Endodermal cell (in vitro differentiated cells): ENCODE measurements at places on chromosomes 6 and 20. TPM values are rescaled to one million over a fixed set of nuclear protein-coding genes. Genes with fewer than 3 reads are reported as not detected.

PLG gene
- 0.29 TPM in 1 of 3 replicates, not detected in the others for total RNA-seq

ANKEF1 gene
- total RNA-seq: 6.1 to 14.6 TPM (median 13.1 TPM) in 3 replicates

CEBPB gene
- total RNA-seq: 14.9 and 16.2 TPM in 2 replicates

GSTA2 gene
- 1.6 and 1.7 TPM in 2 replicates for total RNA-seq

SLC4A11 gene
- 0.87 to 4.5 TPM (median 3.8 TPM) in 3 replicates for total RNA-seq

BCAS1 gene
- total RNA-seq: not detected in 2 replicates

DNA sequence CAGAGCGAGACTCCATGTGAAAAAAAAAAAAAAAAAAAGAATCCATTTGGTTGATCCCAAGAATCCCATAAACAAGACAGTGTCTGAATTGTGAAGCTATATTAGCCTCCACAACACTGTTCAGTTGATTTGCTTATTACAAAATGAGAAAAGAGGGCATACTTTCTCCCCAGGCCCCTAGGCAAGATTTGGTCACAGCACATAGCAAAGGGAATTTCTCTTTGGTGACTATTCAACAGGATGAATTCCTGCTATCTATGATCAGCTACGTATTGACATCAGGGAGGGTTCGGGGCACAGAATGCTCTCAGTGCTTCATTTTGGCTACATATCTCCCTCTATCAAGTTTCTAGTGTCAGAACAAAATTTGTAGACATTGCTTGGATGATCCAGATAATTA, 20.2 kb upstream of the SLC22A3 start:
- no peak overlapping the region for H3K27ac ChIP-seq
- DNase-seq: no peak
- no peaks in the 10 kb centered on the region for H3K4me1 ChIP-seq

- H3K36me3 ChIP-seq: no peaks in the 10 kb centered on the region
- DNase-seq: peak; percentile 46
- H3K27me3 ChIP-seq: no peaks in the 10 kb centered on the region
- H3K27ac ChIP-seq: peak overlapping the region; percentile 0
These were observed 736.4 kb upstream of the MARCKS start for GRCh38 chr6:113120582-113121285.

GRCh38 chr6:28766426-28766825, 157.4 kb downstream of the TRIM27 start:
- peaks cover 36% of the 10 kb centered on the region for H3K4me1 ChIP-seq
- peak overlapping the region; percentile 37 for H3K27ac ChIP-seq
- peaks cover 67% of the 10 kb centered on the region for H3K27me3 ChIP-seq
- peak overlapping the region; percentile 82 for H3K4me3 ChIP-seq
- no peak for DNase-seq

DNA sequence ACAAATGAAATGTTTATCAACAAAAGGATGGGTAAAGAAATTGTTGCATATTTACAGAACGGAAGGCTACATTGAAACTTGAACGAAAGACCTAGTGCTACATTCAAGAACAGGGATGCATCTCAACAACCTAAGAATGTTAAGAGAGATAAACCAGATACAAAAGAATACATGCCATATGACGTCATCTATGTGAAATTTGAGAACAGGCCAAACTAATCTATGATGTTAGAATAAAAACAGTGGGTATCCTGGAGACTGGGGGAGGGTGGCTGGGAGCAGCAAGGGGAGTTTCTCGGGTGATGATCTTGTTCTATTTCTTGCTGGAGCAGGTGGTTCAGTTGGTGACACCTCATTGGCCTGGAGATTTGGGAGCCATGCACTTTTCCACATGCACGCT, 81.5 kb downstream of the SULF2 start:
- no peaks in the 10 kb centered on the region for H3K4me1 ChIP-seq
- no peak for DNase-seq
- H3K27me3 ChIP-seq: no peaks in the 10 kb centered on the region
- no peak overlapping the region for H3K27ac ChIP-seq
- peaks cover 67% of the 10 kb centered on the region for H3K36me3 ChIP-seq

DNA sequence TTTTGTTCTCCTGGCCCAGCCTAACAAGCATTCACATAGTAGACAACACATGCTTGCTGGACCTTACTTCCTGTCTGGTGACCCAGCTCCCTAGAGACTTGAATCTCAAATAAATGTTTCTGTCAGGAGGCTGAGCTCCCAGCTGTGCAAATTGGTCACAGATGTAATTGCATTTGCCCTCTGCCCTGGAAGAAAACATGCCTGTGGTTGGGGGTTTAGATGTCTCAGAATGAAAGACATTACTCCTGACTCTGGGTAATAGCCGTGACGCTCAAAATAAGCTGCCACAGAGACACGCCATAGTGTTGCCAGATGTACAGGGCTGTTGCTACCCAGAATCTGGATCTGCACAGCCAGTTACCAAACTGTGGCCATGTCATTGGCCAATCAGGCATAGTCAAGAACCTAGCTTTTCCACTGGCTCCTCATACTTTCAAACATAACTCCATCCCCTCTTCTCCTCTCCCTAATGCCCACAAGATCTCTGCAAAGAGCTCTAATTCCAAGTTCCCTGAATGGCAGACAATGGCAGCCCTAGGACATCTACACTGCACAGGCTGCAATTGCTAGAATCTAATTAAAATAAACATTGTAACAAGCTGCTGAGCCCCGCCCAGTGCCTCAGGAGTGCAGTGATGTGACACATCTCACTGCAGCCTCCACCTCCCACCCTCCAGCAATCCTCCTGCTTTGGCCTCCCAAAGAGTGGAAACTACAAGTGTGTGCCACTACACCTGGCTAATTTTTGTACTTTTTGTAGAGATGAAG, 32.8 kb upstream of the GMPR start:
- no peaks in the 10 kb centered on the region for H3K36me3 ChIP-seq
- no peak for DNase-seq
- no peak overlapping the region for H3K4me3 ChIP-seq
- H3K4me1 ChIP-seq: no peaks in the 10 kb centered on the region
- H3K27ac ChIP-seq: peak overlapping the region; percentile 85

DNA sequence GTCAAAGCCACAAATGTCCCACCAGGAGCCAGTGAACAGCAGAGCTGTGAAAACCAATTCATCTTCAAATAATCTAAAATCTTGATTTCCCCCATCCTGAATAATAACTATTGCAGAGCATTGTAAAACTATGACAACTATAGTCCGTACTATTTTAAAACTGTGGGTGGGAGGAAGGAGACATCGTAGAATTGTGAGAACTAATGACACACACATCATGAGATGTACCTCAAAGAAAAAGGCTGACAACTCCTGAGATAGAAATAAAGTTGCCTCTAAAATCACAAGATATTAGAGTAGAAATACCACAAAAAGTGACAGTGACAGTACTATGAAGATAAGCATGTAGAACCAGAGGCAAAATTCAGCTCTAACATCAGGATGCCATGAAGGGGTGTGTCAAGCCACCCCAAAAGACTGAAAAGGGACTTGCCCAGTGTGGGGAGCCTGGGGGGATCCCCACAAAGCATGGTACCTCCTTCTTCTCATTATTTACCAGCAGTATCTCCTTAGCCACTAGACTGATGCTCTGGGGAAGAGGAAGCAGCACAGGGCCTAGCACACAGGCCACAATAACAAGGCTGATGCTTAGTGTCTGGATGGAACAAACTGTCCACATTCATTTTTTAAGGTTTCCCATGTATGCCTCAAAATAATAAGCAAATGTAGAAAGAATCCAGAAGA, 13.4 kb downstream of the NAPB start:
- H3K4me1 ChIP-seq: no peaks in the 10 kb centered on the region
- H3K36me3 ChIP-seq: peaks cover 2% of the 10 kb centered on the region
- H3K27ac ChIP-seq: no peak overlapping the region
- no peak for DNase-seq
- no peak overlapping the region for H3K4me3 ChIP-seq

DNA sequence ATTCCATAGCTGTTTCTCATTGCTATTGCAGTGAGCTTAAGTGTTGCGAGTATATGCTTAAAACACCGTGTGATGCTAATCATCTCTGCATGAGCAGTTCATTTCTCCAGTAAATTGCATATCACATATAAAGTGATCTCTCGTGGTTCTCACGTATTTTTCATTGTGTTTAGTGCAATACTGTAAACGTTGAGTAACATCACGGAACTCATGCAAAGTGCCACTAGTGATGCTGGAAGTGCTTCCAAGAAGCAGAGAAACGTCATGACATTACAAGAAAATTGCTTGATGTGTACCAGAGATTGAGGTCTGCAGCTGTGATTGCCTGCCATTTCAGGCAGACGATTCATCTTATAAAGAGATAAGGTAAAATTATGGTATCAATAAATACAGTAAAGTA, 830.4 kb downstream of the GRIK2 start:
- H3K4me1 ChIP-seq: no peaks in the 10 kb centered on the region
- no peak overlapping the region for H3K27ac ChIP-seq
- no peak for DNase-seq
- no peaks in the 10 kb centered on the region for H3K27me3 ChIP-seq
- H3K4me3 ChIP-seq: no peak overlapping the region
- H3K36me3 ChIP-seq: no peaks in the 10 kb centered on the region

GRCh38 chr20:3804254-3804751, 8.2 kb downstream of the CDC25B start:
- H3K27me3 ChIP-seq: no peaks in the 10 kb centered on the region
- DNase-seq: no peak
- H3K4me3 ChIP-seq: no peak overlapping the region
- peaks cover 31% of the 10 kb centered on the region for H3K36me3 ChIP-seq
- H3K4me1 ChIP-seq: peaks cover 11% of the 10 kb centered on the region
- no peak overlapping the region for H3K27ac ChIP-seq

- no peaks in the 10 kb centered on the region for H3K36me3 ChIP-seq
- no peaks in the 10 kb centered on the region for H3K4me1 ChIP-seq
- no peak for DNase-seq
- no peak overlapping the region for H3K4me3 ChIP-seq
- no peaks in the 10 kb centered on the region for H3K27me3 ChIP-seq
These were observed 6.9 kb upstream of the BIRC7 start for GRCh38 chr20:63228806-63229205.

DNA sequence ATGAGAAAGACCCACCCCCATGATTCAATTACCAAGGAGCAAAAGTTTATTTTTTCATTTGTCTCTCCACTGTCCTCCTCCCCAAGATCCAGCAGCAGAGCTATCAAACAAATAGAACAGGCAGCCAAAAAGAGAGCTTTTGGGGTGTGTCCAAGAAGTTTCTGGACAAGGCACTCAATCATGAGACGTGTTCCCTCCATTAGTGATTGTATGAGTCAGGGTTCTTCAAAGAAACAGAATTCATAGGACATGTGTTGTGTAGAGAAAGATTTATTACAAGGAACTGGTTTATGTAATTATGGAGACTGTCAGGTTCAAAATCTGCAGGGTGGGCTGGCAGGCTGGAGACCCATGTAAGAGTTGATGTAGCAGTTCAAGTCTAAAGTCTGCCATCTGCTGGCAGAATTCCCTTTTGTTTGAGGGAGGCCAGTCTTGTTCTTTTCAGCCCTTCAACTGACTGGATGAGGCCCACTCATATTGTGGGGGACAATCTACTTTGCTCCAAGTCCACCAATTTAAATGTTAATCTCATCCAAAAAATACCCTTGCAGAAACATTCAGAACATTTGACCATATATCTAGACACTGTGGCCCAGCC, 248.1 kb upstream of the OPRM1 start:
- H3K36me3 ChIP-seq: no peaks in the 10 kb centered on the region
- DNase-seq: peak; percentile 71
- H3K27ac ChIP-seq: no peak overlapping the region
- H3K4me1 ChIP-seq: no peaks in the 10 kb centered on the region
- no peaks in the 10 kb centered on the region for H3K27me3 ChIP-seq

DNA sequence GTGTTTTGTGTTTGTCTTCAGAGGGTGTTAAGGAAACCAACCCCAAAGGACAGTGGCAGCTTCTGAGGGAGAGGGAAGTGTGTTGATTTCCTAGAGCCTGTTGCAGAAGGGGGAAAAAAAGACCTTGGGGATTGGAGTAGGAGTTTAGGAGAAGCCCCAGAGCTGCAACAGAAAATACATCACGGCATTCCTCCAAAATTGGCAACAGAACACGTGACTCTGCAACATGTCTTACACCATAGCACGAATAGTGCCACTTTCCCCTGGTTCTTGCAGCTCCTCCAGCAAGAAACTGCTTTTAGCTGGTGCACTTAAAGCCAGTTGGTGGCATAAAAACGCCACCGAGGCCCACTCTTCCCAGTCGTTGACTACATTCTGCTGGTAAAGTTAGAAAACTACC, 473.0 kb downstream of the CD83 start:
- DNase-seq: no peak
- H3K27ac ChIP-seq: no peak overlapping the region
- H3K27me3 ChIP-seq: no peaks in the 10 kb centered on the region
- H3K36me3 ChIP-seq: no peaks in the 10 kb centered on the region
- H3K4me3 ChIP-seq: no peak overlapping the region

DNA sequence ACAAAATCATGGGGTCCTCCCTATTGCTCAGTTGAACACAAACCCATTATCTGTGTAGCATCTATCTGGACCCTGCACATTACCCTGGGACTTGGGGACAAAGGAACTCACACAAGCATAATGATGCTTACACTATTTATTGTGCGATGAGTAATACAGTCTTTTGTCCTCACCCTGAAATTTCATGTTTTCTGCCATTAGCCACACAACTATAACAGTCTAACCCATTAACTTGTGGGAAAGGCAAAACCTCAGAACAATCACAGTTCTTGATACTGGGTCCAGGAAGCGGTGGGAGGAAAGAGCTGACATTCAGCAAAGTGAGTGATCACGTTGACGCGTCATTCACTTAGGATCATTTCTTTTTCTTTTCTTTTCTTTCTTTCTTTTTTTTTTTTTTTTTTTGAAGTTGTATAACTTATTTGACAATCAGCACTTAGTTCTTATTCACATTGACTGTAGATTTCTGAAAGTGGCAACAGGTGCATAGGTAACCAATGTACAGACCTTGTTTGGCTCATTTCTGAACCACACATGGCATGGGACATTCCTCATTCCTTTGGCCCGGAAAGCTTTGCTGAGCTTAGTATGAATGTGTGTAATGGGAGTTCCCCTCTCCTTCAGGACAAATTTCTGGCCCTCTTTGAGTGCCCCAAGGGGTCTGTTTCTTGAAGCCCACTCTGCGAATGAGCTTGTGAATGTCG, 94.8 kb upstream of the CNKSR3 start:
- H3K27me3 ChIP-seq: no peaks in the 10 kb centered on the region
- no peak overlapping the region for H3K4me3 ChIP-seq
- H3K4me1 ChIP-seq: no peaks in the 10 kb centered on the region
- no peak for DNase-seq

GRCh38 chr6:106790149-106790770, 160.9 kb downstream of the QRSL1 start:
- H3K27me3 ChIP-seq: no peaks in the 10 kb centered on the region
- H3K4me1 ChIP-seq: no peaks in the 10 kb centered on the region

GRCh38 chr20:40317156-40317790, 371.8 kb downstream of the MAFB start:
- H3K4me3 ChIP-seq: no peak overlapping the region
- peaks cover 8% of the 10 kb centered on the region for H3K4me1 ChIP-seq
- H3K27ac ChIP-seq: no peak overlapping the region
- DNase-seq: no peak
- H3K27me3 ChIP-seq: no peaks in the 10 kb centered on the region

DNA sequence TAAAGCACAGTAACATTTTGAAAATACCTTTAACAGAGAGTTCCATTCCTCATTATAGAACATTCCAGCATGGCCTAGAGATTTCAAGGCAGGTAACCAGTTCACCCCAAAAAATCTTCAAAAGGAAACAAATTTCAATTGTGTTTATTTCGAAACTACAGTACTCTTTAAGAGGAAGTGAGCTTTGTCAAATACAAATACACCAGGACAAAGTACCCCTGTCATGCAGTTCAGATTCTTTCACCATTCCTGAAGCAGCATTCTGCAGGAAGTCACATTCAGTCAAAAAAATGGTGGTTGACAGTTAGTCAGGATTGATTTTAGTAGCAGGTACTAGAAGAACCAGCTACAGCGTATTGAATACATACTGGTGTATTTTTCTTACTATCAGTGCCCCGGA, 89.6 kb upstream of the RIN2 start:
- no peak overlapping the region for H3K27ac ChIP-seq
- DNase-seq: peak; percentile 10
- peaks cover 2% of the 10 kb centered on the region for H3K4me1 ChIP-seq
- H3K36me3 ChIP-seq: no peaks in the 10 kb centered on the region
- no peak overlapping the region for H3K4me3 ChIP-seq
